ENCODE measurements at places on chromosomes 1 and 21.
A peak's percentile ranks its signal among the peaks of the same experiment; 100 is the strongest.

DNA sequence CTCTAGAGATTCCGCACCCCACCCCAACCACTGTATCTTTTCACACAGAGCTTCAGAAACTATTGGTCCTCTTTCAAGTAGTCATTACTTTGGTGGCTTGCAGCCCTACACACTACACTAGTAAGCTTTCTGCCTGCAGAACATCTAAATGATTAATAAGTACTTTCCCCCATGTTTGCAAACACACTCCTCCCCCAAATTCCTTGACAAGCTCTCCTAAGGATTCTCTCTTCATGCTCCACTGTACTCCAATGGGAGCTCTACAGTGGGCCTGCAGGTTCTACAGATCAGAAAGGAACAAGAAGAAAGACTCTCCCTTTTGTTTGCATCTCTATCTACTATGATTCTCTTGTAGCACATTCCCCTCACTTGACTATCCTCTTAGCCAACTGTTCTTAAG, 16.3 kb upstream of the NUF2 start:
- DNase-seq, result no peak

DNA sequence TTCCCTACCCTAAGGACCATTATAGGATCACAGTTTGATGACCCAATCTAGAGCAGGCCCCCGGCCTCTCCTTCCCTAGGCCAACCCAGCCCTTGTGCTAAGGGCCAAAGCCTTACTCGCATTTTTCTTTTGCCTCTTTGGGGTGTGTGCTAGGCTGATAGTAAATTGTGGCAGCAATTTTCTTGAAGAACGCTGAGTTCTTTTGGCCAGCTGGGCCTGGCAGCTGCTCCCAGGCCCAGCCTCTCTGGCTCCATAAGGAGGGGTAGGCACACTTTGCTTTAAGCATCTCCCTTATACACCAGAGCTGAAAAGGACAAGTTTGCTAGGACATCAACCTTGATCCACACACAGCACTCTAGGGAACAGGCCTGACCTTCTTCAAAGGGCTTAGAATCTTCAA, 4.2 kb downstream of the OLFML2B start:
- DNase-seq, result no peak

GRCh38 chr1:20530306-20530705, 22.1 kb upstream of the FAM43B start:
- peak; percentile 77 for DNase-seq

DNA sequence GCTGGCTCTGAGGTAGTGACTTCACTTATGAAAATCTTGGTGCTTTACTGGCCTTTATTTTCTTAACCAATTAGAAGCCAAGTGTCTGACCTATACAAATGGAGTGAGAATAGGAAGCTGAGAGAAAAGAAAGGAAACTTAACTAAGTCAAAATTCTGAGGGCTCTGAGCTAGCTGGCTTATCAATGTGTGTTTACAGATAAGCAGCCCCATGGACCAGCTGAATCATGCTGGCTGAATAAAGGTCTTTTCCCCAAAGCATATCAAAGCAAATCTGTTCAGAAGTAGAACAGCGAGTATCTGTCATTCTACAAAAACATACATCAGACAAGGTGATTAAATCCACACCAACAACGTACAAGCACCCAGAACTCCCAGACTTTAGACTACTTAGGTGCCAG, 117.2 kb downstream of the BRINP2 start:
- peak; percentile 0 for DNase-seq

GRCh38 chr1:74613894-74614293, 59.7 kb downstream of the ERICH3 start:
- DNase-seq, result no peak

DNA sequence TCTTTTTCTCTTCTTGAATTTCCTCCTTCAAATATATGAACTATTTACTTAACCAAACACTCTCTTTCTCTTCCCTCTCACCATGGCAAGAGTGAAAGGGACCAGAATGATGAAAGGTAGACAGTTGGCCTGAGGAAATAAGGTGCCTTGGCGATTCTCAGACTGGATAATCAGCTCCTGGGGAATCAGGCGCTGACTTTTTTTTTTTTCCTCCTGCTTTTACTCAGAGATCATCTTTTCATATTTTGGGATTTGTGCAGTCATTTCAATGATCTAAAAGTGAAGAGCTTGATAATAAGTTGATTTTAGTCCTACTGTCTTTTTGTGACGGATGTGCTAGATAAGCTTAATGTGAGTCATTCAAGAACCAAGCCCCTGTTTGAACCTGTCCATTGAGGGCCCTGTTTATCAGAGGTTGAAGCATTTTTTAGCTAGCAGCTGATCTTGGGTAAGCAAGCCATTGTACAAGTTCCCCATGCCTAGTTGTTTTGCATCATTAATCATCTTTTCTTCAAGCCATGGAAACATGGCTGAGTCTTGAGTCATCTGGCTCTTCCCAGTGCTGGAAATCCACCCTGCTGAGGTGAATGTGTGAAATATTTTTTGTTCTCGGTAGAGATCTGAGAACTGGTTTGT, 40.8 kb downstream of the ITSN1 start:
- DNase-seq, result peak; percentile 14

DNA sequence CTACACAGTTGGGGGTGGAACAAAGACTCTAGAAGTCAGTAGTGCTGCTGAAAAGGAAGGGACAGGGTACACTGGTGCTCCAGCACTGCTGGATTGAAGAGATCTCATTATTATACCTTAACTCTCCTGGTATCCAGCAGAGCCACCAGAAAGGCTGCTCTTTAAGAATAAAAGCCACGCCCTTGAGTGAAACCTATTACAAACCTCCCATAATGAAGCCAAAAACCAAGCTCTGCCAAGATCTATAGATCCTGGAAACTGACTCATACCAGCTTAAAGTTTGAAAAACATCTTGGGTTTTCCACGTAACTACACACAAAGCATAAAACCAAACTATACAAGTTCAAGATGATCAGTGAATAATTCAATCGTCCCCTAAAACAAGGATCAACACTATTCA, 38.0 kb downstream of the ADSS2 start:
- no peak for DNase-seq

DNA sequence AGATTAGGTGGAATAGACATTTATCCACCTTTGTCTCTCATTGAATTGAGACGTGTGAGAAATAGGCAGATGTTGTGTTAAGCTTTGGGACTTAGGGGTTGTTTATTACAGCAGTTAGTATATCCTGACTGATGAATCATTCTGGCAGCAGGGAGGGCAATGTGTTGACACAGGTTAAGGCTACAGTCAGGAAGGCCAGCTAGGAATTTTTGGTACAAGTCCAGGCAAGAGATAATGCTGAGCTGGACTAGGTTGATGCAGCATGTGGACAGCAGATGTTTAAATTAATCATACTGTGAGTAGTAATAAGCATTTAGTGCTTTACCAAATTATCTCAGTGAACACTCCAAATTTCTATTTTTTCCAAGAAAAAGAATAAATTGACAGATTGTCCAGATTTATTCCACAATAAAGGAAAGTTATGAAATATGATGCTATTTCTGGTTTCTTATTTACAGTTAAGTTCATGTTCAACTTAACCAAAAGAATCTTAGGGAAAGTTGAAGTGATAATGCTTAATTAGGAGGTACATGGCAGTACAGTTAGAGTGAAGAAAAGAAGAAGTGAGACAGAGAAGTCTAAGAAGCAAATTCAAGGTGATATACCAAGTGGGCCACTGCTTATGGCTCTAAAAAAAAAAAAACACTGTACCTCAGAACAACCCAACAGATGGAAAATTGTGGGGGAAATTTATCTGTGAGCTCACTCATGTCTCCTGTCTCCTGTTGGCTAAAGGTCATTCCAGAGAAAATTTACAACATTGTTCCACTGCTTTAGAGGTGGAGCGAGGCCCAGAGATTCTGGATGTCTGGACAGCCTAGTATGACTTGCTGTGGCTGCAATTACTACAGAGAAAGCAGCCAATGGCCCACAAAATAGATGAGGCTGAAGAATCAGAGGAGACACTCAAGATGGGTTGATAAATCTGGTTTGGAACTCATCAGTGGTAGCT, 102.7 kb upstream of the C21orf91 start:
- no peak for DNase-seq

GRCh38 chr1:82465024-82465423, 664.3 kb downstream of the ADGRL2 start:
- DNase-seq, result no peak

GRCh38 chr1:27596261-27596660, 7.7 kb downstream of the AHDC1 start:
- peak; percentile 46 for DNase-seq

GRCh38 chr1:156703741-156704140, 1.6 kb downstream of the CRABP2 start:
- no peak for DNase-seq

DNA sequence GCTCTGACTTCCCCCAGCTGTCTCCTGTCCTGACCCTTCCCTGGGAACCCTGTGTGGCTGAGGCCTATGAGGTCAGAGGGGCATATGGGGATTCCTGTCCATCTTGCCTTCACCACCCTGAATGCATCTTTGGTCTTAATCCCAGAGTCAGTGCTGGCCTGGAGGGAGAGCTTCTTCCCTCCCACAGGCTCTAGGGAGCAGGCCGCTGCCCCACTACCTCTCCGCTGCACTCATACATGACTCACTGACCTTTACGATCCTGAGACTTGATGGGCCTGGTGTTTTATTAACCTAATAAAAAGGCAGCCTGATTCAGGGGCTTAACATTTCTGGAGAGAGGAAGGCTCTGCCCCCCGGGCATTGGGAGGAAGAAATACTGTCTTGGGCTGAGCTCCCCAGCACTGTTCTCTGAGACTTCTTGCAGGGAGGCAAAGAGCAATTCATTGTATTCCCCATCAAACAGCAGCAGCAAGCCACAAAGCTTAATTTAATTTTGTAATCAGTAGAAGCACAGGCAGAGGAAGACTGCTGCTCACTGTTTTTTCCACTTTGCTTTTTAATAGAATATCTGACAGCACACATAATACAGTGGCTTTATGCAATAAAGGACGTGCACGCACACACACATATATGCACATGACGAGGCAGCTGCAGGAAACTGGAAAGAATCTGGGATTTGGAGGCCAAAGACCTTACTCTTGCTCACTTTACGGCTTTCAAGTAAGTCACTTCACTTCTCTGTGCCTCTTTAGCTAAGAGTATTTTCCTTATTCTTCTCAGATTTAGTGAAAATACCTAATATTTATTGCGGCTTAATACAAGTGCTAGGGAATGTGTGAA, 89.2 kb upstream of the GRIK3 start:
- no peak for DNase-seq
